ENCODE measurements at places on chromosomes 13 and 19.

DNA sequence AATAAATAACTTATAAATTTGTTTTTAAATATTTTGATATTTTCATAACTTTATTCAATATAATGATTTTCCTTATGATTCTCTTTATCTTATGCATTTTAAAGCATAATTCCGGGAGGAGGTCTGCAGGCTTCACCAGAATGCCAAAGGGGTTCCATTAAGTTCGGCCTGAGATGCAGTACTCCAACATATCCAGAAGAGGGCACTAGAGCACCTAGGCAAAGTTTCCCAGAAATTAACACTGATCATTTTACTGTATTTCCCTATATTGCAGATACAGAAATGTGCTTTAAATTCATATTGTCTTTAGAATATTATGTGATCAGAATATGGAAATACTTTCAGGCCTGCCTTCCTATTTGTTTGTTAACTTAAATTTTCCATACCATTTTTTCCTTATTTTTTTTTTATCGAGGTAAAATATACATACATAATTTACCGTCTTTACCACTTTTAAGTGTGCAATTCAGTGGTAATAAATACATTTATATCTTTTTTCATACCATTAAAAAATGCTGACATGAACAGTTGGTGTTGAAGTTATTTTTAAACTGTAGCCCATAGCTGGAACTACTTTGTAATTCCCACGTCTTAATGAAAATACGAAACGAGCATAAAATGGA is 58.9 kb upstream of the TM9SF2 start:
- peak; percentile 85 for DNase-seq

- DNase-seq = no peak
Measured at GRCh38 chr13:56189978-56190377, 950.7 kb upstream of the PRR20A start.

GRCh38 chr13:40585911-40586471 is 80.5 kb downstream of the FOXO1 start:
- no peak for DNase-seq

- DNase-seq = peak; percentile 51
Measured at GRCh38 chr19:5624018-5624663, 1.3 kb downstream of the SAFB start.

DNA sequence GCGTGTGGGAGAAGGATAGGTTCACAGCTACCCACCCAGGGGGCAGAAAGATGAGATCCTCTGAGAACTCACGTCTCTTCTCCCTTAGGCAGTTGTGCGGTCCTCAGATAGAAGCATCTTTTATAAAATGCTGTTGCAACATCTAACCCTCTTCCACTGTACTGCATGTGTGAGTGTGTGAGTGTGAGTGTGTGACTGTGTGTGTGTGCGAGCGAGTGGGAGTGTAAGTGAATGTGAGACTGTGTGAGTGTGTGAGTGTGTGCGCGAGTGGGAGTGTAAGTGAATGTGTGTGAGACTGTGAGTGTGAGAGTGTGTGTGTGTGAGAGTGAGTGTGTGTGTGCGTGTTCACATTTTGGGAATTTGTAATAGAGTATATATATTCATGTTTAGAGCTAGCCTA is 55.6 kb upstream of the F7 start:
- no peak for DNase-seq

GRCh38 chr13:48094404-48094780 is 512 bp downstream of the MED4 start:
- DNase-seq = peak; percentile 36

DNA sequence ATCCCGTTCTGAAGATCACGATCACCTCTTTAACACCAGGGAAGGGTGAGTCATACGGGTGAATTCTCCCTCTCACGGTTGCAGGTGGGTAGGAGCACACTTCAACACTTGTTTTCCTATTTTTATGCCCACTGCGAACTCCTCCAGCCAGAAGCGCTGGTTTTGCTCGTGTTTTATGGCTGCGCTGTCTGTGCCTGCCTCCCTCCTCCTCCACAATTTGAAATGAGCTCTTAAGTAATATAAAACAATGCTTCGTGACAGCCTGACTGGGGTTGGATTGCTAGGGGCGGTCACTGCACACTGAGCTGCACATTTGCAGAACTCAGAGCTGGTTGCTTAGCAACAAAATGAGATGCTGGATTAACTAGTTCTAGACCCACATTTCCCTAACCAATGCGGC is 12.9 kb downstream of the CCDC70 start:
- DNase-seq = no peak

DNA sequence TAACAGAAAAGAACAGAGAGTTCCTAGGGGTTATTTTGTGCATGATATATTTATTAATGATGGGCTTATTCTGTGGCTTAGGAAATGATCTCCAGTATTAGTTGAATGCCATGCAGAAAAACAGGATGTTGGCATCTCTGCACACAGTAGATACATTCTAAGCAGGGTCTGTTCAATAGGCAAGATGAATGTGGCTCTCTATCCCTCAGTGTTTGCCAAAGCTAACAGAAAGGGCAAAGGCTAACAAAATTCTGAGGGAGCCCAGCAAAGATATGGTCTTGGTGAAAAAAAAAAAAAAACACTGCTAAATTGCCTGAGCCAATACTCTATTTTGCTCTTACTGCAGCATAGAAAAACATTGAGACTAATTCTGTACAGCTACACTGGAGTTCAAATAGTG is 1095.8 kb downstream of the UQCRFS1 start:
- DNase-seq = no peak

DNA sequence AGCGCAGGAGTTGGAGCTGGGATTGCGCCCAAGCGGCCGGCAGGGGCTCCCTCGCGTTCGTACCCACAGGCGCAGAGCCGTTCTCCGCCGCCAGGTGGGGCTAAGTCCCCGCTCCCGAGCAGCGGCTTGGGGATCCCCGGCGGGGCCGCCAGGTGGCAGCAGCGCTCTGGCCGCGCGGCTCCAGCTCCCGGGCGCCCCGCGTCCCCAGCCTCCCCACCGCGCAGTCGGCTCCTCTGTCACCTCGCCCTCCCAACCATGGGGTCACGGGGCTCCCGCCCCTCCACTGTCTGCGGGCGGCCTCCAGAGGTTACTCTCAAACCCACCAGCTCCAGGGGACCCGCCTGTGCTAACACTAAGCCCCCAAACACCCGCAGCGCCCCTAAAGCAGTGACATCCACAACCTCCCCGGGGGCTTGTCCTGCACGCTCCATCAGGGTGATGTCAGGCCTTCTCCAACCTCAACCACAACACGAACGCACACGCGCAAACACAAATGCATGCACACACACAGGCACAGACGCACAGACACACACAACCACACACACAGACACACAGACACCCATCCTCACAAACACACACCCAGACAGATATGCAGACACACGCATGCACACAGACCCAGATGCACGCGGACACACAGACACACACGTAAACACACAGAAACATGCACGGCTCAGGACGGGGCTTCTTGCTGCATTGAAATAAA is 18.4 kb upstream of the KCTD15 start:
- DNase-seq = peak; percentile 84

DNA sequence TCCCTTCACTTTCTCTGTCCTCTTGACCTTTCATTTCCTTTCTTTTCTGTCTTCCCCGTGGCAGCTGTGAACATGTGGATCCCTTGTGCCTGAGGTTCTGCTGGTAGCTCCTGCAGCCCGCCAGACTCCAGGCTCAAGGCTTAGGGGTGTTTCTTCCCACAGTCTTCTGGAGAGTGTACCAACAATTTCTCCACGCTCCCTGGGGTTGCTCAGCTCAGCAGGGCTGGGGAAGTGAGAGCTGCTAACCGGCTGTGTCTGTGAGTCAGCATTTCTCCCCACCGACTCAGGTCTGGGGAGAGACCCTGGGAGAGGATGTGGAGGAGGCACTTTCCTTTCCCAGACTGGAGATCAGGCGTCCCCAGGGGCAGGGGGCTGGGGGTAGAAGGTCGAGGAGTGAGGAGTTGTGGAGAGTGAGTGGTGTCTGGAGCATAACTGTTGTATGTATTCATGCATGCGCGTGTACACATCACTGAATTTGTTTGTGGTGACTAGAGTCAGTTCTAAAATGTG is 193.6 kb downstream of the KCNRG start:
- peak; percentile 57 for DNase-seq

DNA sequence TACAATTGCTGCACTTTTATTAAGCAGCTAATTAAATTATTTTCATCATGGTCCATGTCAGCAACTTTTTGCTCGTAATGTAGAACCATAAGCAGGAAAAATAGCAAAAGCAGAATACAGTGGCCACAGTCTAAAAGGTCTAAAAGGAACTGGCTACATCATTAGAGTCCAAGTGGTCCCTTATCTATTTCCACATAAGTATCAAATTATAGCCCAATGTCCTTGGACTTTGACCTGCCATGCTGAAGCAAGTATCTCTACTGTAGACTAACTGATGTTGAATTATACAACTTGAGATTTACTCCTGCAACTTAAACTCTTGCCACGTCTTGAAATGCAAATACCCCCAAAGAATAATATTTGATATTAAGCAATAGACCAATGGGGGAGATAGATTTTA is 68.8 kb downstream of the OXGR1 start:
- no peak for DNase-seq

- DNase-seq = peak; percentile 96
Measured at GRCh38 chr19:45886427-45887199, 672 bp upstream of the IRF2BP1 start.

GRCh38 chr13:44474122-44474910 is 100.7 kb downstream of the SERP2 start:
- DNase-seq = no peak

DNA sequence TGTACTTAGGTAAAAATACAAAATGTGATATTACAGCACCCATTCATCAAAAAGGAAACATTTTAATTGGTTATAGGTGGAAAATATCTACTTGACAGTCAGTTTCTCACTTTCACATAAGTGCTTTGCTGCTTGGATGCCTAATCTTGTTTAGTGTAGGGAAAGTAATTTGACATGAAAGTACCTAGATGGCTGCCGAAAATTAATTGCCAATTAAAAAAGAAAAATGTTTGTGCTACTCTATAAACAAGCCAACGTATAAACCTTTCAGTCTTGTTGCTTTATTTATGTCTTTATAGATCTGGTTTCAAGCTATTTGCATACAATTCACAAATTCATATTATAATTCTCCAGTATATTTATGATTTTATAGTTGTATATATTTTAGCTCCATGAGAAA is 729.9 kb downstream of the DACH1 start:
- no peak for DNase-seq

GRCh38 chr13:46327246-46327645 is 59.8 kb downstream of the RUBCNL start:
- no peak for DNase-seq

GRCh38 chr13:38328699-38329098 is 21.0 kb upstream of the UFM1 start:
- no peak for DNase-seq

- DNase-seq = no peak
Measured at GRCh38 chr19:46926170-46927071, 65.6 kb downstream of the ARHGAP35 start.

GRCh38 chr19:40701758-40702157 is 11.3 kb upstream of the NUMBL start:
- no peak for DNase-seq

DNA sequence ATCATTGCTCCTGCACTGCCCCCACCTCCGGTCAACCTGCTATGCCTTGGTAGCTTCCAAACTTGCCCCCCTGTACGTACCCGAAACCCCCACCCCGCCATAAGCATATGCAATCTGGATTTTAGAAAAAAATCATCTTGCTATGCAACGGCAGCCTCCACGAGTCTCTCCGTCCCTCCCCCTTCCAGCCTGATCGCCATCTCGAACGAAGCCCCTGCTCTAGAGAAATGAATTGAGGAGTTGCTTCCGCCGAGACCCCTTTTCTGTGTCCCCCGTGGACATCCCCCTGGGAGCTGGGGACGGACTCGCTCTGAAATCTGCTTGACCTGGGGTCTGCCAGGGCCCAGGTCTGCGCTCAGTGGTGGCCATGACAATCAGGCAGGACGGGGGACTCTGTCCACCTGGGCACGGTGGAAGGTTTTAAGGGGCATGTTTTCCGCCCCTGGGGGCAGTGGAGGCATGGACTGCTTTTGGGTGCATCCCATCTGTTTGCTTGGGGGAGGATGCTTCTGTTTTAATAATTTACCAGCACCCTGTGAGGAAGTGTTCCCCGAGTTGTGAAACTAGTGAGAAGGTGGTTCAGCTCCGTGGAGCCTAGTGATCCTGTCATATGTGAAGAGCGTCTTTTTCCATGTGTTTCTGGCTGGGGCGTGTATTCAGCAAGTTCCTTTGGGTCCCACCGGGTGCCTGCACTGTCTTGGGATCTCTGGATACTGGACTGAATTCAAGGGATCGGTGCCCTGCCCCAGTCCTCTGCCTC is 1.0 kb downstream of the KDM4B start:
- peak; percentile 65 for DNase-seq

DNA sequence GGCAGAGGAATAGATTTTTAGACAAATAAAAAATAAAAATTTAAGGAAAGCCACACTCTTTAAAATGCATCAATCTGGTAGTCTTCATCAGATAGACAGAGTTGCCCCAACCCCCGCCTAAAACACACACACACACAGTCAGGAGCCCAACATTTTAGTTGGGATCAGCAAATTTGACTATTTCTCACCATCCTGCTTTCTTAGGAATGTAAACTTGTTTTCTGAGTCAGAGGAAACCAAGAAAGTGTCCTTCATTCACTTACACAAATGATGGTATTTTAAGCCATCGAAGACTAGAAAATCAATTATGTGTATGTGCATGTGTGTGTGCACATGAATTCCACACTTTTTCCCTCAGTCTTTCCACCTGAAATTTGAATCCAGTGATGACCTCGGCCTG is 1657.5 kb downstream of the SLITRK1 start:
- no peak for DNase-seq

DNA sequence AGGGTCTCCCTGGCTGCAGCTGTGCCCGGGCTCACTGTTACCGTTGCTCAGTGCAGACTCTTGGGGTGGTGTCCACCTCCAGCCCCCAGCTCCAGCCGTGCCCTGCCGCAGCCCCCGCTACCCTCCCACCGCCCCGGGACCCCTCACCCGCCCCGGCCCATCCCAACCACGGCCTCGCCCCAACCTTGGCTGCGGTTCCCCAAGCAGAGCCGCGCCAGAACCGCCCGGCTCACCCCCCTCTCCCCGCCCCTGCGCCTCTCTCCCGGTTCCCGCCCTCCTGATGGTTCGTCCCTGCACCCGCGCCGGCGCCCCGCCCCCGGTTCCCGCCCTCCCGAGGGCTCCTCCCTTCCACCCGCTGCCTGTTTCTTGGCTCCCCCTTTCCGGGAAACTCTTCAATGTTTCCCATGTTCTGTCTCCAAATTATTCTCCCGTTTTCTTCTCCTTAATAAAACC is 40.3 kb downstream of the ANKRD10 start:
- no peak for DNase-seq

DNA sequence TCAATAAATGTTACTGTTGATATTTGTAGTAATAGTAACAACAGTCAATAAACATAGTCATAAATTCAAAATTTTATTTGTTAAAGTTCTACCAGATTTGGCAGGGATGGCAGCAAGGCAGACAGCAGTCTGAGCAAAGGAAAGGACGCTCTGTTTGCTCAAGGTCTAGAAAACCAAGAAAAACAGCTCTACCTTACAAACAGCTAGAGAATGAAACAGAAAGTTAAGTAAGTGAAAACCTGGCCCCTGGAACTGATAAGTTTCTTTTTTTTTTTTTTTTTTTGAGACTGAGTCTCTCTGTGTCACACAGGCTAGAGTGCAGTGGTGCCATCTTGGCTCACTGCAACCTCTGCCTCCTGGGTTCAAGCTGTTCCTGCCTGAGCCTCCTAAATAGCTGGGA is 27.9 kb downstream of the ENOX1 start:
- no peak for DNase-seq

- DNase-seq = no peak
Measured at GRCh38 chr19:30168760-30169159, 203.4 kb upstream of the ZNF536 start.
